A549 treated with dexamethasone at 1 μM for 4 hours (cell line): ENCODE measurements at places on chromosomes 5 and 9. TPM values are rescaled to one million over a fixed set of nuclear protein-coding genes. Genes with fewer than 3 reads are reported as not detected.

The PTGES gene
- 152 to 184 TPM (median 163 TPM) in 5 replicates for total RNA-seq

The STC2 gene
- total RNA-seq: 33.1 to 44.7 TPM (median 36.9 TPM) in 5 replicates

The SARDH gene
- total RNA-seq: 0.04 to 0.19 TPM (median 0.12 TPM) in 5 replicates

The CDC20B gene
- 0.06 to 0.09 TPM (median 0.08 TPM) in 5 replicates for total RNA-seq

The ST8SIA4 gene
- total RNA-seq: 0.17 to 0.46 TPM (median 0.38 TPM) in 5 replicates

The DEPDC1B gene
- 12.5 to 15.9 TPM (median 14.4 TPM) in 5 replicates for total RNA-seq

The TEX48 gene
- total RNA-seq: not detected in 5 replicates

The ADRA1B gene
- total RNA-seq: 15.9 to 25.1 TPM (median 21.9 TPM) in 5 replicates

The DCANP1 gene
- total RNA-seq: not detected in 5 replicates
